ENCODE measurements at places on chromosomes 7 and 10.

DNA sequence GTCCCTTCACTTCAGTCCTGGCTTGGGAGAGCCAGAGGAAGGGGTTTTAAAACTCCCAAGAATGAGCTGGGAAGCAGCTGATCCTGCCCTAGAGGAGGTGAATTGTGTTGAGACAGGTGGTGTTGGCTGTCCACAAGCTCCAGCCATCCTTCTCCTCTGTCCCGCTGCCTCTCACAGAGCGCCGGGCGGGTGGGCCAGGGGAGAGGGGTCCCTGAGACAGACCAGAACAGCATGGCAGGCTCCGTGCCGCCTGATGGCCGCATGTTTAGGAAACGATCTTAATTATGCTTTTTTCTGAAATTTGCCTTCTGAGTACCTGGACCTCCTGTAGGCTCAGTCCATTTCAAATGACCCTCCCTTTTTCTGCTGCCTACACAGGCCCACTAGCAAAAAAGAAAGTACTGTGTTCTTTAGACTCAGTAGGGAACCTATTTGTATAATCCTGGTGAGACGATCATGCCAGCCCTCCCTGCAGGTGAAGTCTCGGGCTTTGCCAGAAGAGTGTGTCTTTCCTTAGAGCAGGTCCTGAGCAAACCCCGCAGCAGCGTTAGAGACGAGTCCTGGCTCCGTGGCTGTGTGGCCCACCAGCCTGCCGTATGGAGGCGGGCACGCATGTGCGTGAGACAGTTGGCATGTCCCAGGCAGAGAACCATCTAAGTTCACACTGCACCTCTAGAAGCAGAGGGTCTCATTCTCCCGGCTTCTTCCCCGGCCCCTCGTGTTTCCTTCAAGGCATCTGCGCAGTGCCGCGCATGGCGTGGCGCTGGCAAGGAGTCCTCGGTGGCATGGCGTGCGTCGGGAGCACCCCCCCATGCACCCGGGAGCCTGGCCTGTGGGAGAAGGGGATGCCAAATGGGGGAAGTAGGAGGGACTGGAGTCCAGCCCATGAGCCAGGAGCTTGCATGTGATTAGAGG is 26.3 kb upstream of the PWWP2B start:
- peaks cover 10% of the 10 kb centered on the region for H3K36me3 ChIP-seq
- H3K27me3 ChIP-seq: no peaks in the 10 kb centered on the region
- H3K4me3 ChIP-seq: no peak overlapping the region

DNA sequence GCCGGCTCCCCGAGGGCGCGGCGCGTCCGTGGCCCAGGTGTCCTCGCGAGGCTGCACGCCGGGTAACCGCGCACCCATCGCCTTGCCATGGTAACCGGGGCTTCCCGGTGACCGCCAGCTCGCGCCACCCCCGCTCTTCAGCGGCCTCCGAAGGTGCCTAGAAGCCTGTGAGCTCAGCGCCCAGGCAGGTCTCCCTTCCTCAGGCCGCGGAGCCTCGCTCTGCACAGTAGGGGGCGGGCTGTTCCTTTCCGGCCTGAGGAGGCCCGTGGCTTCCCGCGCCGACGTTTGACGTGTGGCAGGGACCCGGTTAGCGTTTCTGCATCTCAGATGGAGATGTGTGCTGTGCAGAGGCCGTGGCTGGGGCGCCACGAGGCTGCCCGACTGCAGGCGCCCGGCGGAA is 117.1 kb downstream of the DYNC2I1 start:
- no peaks in the 10 kb centered on the region for H3K27me3 ChIP-seq
- no peak for DNase-seq
- peak overlapping the region; percentile 21 for H3K4me3 ChIP-seq
- peaks cover 2% of the 10 kb centered on the region for H3K4me1 ChIP-seq

DNA sequence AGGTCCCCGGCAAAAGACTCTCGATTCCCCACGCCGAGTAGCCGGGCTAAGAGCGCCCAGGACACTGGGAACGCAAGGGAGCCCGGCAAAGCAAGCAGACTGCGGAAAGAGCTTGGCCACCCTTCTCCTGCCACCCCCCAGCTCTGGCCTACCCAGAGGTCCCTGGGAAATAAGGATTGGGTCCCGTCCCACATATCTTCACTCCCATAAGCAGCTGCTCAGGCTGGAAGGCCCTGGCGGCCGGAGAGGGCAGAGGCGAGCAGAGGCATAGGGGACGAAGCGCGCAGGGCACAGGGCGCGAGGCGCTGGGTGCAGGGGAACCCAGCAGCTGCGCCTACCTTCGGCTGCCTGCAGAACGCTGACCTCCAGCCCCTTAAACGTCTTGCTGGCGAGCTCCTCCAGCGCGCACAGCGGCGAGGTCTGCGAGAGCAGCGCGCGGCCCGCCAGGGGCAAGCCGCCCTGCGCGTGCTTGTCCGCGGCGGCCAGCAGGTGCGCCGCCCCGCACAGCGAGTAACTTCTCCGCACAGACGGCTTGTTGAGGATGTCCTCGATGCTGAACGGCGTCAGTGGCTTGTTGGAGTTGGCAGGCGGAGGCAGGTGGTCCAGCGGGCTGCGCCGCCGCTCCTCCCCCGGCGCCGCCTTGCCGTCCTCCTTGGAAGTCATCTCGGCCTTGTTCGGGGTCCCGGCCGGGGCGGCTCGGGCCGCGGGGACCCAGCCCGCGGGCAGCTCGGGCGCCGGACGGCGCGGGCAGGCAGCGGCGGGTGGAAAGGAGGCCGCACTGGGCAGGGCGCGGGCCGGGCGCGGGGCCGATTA is 904 bp downstream of the LBX1 start:
- no peaks in the 10 kb centered on the region for H3K36me3 ChIP-seq
- H3K27me3 ChIP-seq: peaks cover 55% of the 10 kb centered on the region
- H3K27ac ChIP-seq: no peak overlapping the region

DNA sequence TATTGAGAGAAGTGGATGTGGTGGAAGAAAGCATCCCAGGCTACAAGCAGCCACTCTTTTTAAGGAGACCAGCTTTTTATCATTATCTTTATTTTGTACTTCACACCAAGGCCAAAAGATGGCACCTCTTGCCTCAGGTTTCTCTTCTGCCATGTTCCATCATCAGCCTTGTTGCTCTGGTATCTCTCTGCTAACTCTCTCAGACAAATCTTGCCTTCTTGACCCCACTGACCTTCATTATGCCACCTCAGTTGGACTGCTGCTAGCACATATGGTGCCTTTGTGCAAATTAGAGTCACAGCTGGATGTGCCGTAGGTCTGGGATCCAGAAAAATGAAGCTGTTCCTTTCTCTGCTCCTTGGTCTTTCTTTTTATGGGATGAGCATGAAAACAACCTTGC is 47.1 kb upstream of the DYNC1I1 start:
- no peak overlapping the region for H3K27ac ChIP-seq
- no peaks in the 10 kb centered on the region for H3K4me1 ChIP-seq
- H3K4me3 ChIP-seq: no peak overlapping the region
- no peaks in the 10 kb centered on the region for H3K36me3 ChIP-seq

DNA sequence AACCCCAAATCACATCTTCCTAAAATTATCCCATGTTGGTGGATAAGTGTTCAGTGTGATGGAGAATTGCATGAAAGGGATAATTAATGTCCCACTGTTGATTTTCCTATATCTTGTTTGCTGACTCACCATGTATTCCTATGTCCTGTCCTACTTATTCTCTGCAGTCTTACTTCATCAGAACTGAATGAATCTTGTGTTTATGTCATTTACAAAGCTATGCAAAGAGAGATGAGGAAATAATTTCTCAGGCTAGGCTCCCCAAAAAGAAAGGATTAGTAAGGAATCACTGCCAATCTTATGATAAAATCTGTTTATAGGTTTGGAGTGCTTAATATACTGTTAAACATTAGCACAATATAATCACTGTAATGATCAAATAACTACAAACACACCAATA is 360.8 kb downstream of the CRPPA start:
- H3K4me3 ChIP-seq: no peak overlapping the region
- no peak for DNase-seq
- no peaks in the 10 kb centered on the region for H3K36me3 ChIP-seq
- H3K4me1 ChIP-seq: peaks cover 9% of the 10 kb centered on the region
- no peaks in the 10 kb centered on the region for H3K27me3 ChIP-seq
